ENCODE measurements at places on chromosomes 5 and 9.
A peak's percentile ranks its signal among the peaks of the same experiment; 100 is the strongest.

DNA sequence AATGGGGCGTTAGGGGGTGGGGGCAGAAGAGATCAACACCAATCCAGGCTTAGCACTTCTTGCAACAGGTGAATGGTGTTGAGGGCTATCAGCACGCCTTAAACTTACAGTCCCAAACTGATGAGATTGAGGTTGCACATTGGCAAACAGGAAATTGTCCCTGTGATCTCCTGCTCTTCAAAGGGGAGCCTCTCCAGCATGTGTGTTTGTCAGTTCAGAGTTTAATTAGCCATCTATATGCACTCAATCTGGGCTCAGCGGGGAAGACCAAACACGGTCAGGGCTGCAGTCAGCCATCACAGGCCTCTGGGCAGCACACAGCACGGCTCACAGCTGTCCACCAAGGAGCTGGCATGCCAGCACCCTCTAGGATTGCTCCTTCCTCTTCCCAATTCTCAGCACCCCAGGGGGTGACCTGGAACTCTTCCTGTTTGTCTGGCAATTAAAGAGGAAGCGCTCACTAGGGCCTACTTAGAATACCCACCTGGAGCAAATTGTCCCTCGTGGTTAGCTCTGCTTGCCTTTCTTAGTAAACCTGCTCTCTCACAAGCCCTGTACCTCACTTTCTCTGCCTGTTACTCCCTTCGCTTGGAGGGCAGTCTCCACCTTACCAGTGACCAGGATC lies 217.4 kb downstream of the SLIT3 start:
- DNase-seq: no peak

DNA sequence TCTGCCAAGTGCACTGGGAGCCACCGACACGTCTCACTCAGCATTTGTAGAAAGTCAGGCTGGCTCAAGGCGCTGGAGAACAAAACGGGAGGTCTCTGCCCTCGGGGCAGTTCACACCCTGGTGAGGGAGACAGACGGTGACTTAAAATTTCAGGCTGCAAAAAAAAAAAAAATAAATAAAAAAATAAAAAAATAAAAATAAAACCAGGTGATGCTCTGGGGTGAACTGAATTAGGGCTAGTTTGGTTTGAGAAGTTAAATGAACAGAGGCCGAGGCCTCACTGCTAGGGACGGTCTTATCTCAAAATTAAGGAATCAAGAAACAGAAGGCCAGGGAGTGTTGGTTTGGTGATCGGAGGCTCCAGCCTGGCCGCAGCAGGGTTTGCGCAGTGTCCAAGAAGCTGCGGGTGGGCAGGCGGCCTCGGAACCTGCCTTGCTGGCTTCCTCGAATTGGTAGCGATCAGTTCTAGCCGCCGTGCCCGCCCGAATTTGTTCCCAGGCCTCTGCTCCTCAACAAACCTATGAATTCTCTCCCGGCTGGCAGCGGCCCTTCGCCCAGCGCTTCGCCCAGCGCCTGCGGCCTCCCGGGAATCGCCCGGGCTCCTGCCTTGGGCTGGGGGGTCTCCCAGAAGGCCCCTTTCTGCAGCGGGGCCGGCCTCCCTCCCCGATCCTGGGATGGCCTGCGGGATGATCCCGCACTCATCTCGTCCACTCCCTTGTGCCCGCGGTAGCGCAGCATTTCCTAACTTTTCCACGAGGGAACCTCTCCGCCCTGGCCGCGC lies 1.5 kb downstream of the NKX2-5 start:
- no peak for DNase-seq

GRCh38 chr5:156124708-156125107 lies 202.3 kb upstream of the SGCD start:
- no peak for DNase-seq

GRCh38 chr5:85159395-85159794 lies 774.7 kb upstream of the EDIL3 start:
- DNase-seq: no peak

DNA sequence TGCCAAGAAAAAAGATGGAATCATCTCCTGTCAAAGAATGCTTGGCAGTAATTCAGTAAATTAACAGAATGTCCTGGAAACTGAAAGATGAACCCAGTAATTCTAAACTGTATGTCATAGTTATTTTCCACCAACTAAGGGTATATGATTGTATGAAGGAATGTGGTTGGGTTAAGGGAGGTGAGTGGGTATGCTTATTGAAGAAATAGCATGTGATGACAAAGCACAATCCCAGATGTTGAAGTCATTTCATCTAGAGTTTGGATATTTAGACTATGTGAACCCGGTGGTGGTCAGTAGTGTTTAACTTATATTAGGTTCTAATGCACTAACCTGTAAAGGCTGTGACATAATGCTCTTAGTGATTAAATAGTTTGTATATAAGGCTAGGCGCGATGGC lies 87.3 kb downstream of the CDKN2A start:
- no peak for DNase-seq

GRCh38 chr9:92055624-92056023 lies 59.6 kb downstream of the SPTLC1 start:
- DNase-seq: no peak

DNA sequence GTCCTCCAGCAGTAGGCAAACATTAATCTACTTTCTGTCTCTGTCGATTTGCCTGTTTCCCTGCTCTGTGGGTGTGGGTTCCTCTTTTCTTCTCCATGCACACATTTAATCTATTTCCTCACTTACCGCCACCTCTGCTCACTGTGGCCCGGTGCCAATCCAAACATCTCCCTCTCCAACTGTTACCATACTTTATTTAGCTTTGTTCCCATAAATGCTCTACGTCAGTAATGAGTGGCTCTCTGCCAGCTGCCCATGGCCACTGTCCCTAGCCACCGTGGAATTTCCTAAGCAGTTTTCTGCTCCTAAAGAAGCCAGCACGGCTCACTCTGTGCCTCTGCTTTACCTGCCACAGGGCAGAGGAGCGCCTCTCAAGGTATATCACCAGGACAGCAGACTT lies 19.5 kb upstream of the GOLPH3 start:
- DNase-seq: no peak

- no peak for DNase-seq
These were observed 74.0 kb downstream of the GCNT4 start for GRCh38 chr5:74978345-74978744.

DNA sequence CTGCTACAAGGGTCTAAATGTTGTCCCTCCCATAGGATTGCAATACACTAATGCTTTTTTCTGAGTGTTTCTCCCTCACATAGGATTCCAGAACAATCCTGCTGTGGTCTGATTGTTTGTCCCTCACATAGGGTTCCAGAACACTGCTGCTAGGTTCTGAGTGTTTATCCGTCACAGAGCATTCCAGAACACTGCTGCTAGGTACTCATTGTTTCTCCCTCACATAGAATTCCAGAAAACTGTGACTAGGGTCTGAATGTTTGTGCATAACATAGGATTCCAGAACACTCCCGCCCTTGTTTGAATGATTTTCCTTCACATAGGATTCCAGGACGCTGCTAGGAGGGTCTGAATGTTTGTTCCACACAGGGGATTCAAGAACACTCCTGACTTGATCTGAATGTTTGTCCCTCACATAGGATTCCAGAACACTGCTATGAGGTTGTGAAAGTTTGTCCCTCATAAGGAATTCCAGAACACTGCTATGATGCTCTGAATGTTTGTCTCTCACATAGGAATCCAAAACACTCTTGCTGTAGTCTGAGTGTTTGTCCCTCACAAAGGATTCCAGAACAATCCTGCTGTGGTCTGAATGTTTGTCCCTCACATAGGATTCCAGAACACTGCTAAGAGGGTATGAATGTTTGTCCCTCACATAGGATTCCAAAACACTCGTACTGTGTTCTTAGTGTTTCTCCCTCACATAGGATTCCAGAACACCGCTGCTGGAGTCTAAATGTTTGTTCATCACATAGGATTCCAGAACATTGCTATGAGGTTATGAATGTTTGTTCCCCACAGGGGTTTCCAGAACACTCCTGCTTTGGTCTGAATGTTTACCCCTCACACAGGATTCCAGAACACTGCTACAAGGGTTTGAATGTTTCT lies 213.5 kb downstream of the FOXD4L6 start:
- no peak for DNase-seq

DNA sequence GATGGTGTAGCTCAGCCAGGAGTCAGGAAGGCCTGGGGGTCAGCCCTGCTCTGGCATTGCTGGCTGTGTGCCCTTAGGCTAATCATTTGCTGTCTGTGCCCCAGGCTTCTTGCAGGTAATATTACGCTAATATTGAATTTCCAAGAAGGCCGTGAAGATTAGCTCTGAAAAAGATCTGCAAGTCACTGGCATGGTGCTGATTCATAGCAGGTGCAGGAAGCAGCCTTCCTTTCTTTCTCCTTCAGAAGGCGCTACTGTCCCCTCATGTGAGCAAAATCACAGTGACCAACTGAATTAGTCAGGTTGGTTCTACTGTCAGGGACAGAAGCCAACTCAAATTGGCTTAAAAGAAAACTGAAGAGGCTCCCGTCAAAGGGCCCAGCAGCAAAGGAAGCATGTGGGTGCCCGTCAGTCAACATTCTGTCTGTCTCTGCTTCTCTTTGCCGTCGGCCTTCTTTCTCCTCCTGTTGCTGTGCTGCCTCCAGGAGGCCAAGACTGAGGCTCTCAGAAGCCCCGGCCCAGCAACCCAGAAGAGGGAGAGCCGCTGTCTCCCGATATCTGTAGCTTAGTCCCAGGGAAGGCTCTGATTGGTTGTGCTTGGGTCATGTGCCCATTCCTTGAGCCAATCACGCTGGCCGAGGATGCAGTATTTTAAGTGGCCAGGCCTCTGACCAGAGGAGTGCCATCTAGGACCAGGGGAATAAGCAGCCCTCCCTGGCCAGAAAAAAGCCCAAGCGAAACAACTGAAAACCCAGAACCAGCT lies 67.8 kb upstream of the NEURL1B start:
- DNase-seq: no peak

- peak; percentile 49 for DNase-seq
These were observed 4.5 kb upstream of the CARD19 start for GRCh38 chr9:93091453-93092081.

DNA sequence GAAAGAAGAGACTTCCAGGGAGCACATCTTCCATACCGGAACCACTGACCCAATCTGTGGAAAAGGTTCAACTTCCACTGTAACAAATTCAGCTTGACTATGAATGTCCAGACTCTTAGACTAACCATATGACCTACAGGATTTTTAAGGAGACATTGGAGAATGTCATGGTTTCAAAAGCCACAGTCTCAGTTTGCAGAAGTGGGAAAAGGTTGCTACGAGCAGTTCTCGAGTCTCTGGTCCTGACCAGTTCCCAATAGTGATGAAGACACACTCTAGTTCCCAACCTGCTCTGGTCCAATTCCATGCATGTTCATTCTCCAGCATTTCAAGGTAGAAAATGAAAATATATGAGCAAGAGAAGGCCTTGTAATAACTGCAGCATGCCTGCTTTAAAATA lies 158.0 kb downstream of the MAPKAP1 start:
- no peak for DNase-seq

DNA sequence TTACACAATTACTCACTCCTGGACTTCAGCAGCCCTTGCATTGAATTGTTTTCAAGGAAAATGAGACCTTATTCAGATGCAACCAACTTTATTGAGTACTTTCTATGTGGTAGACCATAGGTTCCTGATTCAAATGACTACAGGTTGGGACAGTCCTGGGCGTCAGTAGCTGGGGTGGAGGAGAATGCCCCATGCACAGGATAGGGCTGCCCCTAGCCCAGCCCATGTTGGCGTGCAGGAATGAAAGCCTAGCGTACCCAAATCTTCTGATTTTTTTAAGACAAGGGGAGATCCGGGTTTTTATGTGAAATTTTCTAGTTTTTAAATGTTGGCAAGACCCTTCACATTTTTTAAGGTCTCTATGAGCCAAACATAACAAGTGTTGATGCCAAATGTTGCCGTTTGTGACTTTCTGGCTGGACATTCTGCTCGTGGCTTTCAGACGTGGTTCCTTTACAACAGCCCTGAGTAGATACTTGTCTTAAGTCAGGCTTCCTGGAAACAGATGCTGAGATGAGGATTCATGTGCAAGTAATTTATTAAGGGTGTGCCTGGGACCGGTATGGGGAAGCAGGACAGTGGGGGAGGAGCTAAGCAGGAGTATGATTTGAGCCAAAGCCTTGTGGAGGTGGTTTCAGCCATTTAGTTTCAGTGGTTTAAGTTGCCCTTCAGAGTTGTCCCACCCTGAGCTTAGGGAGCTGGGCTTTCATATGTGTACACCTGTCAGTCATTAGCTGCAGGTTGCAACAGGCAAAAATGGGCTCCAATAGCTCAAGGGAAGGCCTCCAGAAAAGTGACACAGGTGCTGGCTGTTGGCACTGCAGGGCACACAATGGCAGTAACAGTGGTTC lies 154.1 kb downstream of the NTRK2 start:
- no peak for DNase-seq

DNA sequence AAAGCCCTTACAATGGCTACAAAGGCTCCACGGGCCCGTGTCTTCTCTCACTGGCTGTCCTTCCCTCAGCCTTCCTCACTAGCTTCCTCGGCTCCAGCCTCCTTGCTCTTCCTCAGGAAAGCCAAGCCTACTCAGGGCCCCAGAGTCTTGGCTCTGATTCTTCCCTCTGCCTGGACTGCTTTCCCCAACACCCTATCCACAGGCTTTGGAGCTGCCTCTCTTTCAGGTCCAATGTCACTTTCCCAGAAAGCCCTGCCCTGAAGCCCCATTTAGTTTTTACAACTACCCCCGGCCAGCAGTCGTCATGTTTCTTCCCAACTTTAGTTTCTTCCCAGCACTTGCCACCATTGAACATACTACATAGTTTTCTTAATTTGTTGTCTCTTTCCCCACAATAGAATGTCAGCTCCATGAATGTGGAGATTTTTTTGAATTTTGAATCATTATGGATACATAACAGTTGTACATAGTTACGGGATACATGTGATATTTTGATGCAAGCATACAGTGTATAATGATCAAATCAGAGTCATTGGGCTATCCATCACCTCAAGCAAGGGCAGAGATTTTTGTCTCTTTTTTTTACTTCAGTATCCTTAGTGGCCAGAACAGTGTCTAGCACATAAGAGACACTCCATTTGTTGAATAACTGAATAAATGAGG lies 17.5 kb upstream of the TOMM5 start:
- no peak for DNase-seq

- DNase-seq: no peak
These were observed 3.2 kb upstream of the DBN1 start for GRCh38 chr5:177476531-177477233.

DNA sequence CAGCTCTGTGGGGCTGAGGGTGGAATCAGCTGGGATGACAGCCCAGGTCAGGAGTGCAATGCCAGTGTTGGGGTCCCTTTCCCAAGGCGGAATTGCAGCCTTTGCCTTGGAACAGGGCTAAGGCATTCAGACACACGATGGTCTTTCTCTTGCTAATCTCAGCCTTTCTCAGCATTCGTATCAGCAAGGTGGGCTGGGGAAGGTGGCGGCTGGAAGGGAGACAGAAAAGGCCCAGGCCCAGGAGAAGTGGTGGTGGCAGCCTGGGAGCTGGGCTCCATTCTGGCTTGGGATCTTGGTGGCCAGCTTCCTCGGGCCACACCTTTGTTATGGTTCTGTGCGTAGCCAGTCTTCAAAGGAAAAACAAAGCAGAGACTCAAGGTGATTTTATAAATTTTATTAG lies 1.1 kb upstream of the ARHGEF28 start:
- no peak for DNase-seq
